ENCODE measurements at places on chromosomes 6 and 20.

GRCh38 chr6:41577356-41578216 is 31.4 kb downstream of the FOXP4 start:
- DNase-seq, result no peak

GRCh38 chr6:116536216-116536621 is 9.3 kb downstream of the TRAPPC3L start:
- DNase-seq, result no peak

- DNase-seq, result peak; percentile 22
Observed at GRCh38 chr20:5171064-5171789, 44.4 kb downstream of the CDS2 start.

DNA sequence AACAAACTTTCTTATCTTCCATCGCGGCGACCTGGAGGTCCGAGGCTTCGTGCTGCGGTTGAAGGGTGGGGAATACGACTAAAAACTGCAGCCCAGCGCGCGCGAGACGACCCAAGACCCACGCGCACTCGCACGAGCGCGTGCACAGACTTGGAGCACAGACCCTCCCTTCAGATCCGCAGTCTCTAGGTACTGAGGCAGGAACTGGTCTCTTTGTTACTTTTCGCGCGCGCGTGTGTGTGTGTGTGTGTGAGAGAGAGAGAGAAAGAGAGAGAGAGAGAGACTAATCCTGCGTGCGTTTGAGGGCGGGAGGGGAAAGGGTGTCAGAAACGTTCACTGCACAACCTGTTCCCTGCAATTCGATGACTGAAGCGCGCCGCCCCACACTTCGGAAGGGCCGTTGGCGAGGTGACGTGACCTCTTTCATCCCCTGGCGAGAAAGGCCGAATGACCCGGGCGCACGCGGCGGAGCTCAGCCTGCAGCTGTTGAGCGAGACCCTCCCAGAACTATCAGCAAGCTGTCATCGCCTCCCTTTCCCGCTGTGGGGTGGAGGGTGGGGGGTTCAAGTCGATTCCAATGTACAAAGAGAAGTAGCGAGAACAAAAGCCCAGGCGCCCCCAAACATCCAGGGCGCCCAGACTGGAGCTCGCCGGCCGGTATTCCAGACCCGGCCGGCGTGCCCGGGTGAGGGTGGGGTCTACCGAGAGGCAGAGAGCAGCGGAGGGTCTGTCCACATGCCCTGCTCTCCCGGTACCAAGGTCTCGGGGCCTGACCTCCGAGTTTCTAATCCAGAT is 1.5 kb upstream of the TUBB2B start:
- DNase-seq, result peak; percentile 46

GRCh38 chr6:152050451-152051195 is 243.1 kb downstream of the ESR1 start:
- no peak for DNase-seq

DNA sequence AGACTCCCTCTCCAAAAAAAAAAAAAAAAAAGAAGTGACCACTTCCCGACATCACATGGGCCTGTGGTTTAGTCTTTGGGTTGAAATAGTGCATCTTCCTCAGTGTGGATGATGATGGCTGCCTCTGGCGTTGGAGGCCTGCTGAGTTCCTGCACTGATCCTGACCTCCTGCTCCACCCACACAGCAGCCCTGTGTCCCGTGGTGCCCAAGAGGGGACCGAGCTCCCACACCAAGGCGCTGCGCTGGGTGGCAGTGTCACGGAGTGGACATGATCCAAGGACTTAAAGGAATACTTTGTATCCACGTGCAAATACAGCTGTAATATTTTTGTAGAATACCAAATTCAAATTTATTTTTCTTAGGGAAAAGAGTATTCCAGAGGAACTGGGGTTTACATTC is 109.2 kb upstream of the PHACTR3 start:
- no peak for DNase-seq

DNA sequence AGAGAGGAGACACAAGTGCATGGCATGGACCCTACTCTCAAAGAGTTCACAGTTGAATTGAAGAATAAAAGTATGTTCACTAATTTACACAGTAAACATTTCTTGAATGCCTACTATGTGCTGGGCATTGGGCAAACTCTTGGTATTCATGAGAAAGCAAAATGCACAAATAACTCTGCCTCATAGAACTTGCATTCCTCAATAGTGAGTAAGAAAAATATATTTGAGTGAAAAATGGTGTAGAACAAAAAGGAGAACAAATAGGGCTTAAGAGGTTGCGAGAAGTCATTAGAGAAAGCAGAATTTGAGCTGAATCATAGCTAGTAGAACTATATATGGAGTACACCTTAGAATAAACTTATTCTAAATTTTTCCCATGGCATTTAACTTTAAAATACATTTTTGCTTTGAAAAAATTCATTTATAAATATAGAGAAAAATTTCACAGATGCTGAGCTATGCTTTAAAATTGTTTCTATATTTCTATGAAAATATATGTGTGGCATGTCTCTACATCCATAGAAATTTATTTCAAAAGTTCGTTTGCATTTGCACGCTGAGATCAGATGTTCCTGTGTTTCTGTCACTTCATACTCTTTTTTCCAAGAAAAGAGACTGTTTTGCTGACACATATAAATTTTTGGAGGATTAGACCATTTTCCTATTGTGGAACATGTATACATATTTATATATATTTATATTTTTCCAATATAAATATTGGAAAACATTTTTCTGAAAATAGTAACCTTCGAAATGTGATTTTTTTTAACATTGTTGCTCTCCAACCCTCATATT is 236.1 kb downstream of the KCNQ5 start:
- no peak for DNase-seq

DNA sequence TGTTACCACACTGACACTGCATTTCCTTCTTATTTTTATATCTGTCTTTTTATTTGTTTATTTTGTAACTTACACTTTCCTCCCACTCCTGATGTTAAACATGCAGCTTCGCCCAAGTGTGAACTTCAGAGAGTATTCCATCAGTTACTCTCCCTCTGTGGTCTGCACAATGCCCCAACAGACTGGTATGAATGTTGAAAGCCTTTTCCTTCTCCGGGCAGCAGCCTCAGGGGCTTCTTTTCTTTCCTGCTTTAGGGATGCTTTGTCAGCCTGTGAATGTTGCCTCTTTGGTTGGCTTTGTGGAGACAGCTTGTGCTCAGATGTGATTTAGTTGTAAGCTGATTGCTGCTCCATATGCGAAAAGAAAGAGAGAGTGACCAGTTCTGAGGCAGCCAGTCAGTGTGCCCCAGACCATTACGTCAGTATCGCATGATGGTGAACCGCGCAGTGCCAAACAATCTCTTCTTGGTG is 44.0 kb downstream of the SMPDL3A start:
- peak; percentile 38 for DNase-seq

DNA sequence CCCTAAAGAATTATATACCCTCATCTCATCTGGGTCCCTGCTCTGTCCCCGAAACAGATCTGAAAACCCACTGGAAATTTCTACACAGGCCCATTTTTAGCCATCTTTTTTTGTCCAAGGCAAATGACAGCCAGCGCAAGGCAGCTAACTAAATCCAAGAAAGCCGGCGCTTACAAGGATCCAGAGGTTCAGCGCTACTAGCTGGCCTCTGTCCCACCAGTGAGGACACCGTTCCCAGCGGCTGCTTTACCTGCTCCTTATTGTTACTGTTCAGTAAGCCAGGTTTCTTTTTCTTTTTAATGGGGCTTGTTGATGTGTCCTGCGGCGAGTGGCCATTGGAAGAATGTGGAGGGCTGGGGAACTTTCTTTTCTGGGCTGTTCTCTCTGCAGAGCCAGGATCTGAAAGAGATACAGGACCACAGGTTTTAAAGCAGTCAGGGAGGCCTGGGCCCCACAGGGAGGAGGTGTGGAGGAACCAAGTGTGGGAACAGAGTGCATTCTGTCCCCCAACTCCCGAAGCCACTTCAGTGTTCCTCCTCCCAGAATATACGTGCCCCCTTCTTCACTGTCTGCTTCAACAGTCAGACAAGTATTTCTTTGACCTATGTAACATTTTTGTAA is 46.6 kb downstream of the ZMYND8 start:
- no peak for DNase-seq

DNA sequence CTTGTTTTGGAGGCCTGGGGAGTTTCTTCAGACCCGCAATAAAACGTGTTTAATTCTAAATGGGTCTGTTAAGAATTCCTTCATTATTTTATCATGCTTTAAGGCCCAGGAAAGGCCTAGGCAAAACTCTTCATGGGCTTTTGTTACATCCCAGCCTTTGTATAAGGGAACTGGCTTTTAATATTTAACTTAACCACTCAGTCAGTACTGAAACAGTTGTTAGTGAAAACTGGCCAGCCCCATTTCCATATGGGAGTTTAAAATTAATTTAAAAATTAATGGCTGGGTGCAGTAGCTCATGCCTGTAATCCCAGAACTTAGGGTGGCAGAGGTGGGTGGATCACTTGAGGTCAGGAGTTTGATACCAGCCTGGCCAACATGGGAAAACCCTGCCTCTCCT is 213.2 kb upstream of the FKBP1C start:
- DNase-seq, result no peak

- no peak for DNase-seq
Observed at GRCh38 chr20:64226686-64227580, 28.6 kb upstream of the PCMTD2 start.

DNA sequence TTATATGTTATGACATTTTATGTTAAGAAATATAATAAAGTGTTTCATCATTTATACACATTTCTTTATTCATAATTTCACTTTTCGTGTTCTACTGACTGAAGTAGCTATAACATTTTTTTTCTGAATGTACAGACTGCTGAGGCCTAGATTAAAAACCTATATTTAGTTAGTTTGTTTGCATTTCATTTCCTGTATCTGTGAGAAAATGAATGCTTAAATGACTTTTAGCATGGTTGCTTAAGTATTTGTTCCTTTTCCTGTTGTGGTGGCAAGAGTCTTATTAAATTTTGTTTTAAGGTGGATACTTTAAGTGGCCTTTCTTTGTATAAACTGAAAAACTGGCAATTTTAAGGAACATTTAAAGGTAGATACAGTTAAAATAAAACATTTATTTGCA is 779.7 kb upstream of the MAN1A1 start:
- DNase-seq, result no peak

DNA sequence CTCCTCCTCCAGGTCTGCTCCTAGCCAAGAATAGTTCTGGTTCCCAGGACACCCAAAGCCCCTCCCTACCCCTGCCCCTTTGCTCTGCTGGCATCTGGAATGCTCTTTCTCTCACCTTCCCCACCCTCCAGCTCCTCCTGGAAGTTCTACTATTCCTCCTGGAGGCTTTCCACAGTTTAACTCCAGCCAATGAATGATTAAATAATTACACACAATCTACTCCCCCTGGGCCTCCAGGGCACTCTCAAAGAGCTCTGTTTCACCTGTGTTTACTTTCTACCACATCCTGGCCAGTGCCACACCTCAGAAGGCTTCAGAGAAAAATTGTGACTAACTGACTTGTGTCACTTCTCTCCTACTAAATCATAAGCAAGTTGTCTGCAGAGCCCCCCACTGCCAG is 36.2 kb downstream of the GCM1 start:
- no peak for DNase-seq

- DNase-seq, result no peak
Observed at GRCh38 chr20:54794874-54795273, 319.5 kb downstream of the DOK5 start.

DNA sequence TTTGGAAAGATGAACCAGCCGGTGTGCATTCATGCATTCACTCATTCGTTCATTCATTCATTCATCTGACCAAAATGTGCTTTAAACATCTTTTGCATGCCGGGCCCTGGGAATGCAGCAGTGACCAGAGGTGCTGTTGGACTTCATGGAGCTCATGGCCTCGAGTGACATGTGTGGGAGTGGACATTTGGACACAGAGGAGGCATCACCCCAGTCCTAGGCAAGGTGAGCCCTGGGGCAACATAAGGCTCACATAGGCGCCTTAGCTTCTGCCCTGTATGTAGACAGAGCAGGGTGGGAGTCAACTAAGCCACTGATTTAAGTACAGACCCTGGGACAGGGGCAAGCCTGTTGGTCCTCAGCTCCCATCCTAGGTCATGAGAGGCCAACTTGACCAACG is 71.6 kb downstream of the STK35 start:
- no peak for DNase-seq

- no peak for DNase-seq
Observed at GRCh38 chr6:117194271-117194670, 71.1 kb upstream of the VGLL2 start.

GRCh38 chr6:131976545-131977061 is 25.4 kb upstream of the CCN2 start:
- no peak for DNase-seq
